ENCODE measurements at places on chromosomes 3 and 15. TPM values are rescaled to one million over a fixed set of nuclear protein-coding genes. Genes with fewer than 3 reads are reported as not detected.

- DNase-seq, result peak; percentile 76
Measured at GRCh38 chr15:39851500-39852092, 68.5 kb downstream of the GPR176 start.

GRCh38 chr3:50359760-50360110, 414 bp upstream of the TMEM115 start:
- DNase-seq, result no peak

- DNase-seq, result no peak
Measured at GRCh38 chr15:83842281-83842680, 188.4 kb downstream of the ADAMTSL3 start.

DNA sequence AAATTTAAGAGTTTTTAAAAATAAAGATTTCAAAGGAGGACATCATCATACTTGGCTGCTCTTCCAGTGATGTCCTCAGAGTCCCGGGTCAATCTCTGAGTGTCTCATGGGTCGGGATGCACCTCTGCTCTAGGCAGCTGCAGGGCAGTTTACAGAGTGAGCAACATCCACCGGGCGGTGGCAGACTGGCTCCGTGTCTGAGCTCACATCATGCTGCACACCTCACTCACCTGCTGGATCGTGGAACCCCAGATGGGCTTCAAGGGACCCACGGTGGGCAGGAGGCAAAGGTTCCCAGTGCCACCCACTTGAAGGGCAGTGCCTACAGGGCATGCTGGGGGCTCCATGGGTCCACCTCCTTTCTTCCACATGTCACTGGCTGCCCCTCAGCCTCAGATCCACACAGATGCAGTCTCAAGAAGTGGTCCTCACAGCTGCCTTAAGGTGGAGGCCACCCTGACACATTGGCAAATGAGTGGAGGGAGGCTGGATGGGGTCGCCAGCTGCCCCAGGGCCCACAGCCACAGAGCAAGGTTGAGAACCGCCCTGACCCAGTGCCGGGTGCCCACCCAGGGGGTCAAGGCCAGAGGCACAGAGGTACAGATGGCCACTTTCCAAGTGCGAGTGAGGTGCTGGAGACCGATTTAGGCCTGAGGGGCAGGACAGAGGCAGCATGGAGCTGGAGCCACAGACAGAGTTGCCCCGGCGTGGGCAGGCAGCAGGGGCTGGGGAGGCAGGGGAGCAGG, 25.2 kb downstream of the CYFIP1 start:
- DNase-seq, result no peak

DNA sequence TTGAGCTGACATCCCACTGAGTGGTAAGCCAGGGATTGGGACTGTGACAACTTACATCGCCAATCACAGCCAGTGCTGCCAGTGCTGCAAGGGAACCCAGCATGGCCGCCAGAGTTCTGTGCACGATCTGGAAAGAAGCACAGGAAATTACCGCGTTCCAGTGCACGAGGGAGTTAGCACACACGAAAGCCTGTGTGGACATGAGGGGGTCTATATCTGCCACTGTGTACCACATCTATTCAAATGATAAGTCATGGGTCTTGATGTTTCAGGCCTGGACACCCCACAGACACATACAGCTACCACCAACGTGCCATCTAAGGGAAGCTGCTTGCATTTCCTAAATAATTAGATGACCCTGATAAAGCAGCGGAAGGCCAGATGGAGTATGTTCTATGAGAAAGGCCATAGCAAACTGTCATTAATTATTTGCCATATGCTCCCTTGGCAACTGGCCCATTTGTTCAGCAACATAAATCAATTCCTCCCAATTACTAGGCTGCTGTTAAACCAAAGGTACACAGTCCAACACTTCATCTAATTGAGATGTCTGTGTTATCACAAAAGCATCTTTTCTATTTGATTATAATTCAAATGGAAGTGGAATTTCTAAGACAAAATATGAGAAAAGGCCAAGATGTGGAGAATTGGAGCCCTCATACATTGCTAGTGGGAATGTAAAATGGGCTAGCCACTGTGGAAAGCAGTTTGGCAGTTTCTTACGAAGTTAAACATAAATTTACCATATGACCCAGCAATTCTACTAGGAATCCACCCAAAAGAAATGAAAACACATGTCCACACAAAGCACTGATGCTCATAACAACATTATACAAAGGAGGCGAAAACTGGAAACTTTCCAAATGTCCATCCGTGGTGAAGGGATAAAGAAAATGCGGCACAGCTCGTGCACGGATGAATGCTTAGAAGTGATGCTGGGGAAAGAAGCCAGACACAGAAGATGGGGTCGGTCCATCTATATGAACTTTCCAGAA, 108.3 kb downstream of the OCA2 start:
- no peak for DNase-seq

DNA sequence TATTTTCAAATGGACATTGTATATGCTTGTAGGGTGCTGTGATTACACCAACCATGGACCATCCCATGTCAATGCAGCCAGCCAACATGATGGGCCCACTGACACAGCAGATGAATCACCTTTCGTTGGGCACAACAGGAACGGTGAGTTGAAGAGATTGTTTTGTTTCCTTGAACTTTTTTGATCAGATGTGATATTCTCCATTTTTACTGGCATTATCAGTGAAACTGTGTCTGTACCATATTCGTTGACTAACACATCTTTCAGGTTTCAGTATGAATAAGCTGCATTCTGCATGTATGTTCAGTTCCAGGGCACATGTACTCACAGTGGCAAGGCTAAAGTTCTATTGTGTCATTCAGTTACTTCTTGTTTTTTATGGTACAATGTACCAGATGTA, 655.2 kb downstream of the RBMS3 start:
- no peak for DNase-seq

DNA sequence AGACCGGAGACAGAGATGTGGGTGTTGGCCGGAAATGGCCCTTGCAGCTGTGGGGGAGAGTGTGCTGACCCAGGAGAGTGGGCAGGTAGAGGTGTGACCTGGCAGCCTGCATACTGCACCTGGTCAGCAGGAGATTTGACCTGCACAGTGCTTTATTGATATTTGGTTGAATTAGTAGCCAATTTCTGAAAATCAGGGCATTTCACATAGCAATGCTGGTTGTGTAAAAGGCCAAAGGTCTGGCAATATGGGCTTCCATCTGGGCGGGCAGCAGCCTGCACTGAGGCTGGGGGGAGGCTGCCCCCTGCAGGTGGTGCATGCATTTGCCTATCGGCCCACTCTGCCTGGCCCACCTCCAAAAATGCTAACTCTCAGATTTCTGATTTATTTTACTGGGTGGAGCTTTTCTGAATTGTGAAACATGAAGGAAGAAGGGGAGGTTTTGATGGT, 9.4 kb upstream of the MGLL start:
- no peak for DNase-seq

- DNase-seq, result no peak
Measured at GRCh38 chr3:127777332-127777731, 45.0 kb downstream of the MGLL start.

- peak; percentile 25 for DNase-seq
Measured at GRCh38 chr3:39990532-39990931, 181.1 kb downstream of the MYRIP start.

DNA sequence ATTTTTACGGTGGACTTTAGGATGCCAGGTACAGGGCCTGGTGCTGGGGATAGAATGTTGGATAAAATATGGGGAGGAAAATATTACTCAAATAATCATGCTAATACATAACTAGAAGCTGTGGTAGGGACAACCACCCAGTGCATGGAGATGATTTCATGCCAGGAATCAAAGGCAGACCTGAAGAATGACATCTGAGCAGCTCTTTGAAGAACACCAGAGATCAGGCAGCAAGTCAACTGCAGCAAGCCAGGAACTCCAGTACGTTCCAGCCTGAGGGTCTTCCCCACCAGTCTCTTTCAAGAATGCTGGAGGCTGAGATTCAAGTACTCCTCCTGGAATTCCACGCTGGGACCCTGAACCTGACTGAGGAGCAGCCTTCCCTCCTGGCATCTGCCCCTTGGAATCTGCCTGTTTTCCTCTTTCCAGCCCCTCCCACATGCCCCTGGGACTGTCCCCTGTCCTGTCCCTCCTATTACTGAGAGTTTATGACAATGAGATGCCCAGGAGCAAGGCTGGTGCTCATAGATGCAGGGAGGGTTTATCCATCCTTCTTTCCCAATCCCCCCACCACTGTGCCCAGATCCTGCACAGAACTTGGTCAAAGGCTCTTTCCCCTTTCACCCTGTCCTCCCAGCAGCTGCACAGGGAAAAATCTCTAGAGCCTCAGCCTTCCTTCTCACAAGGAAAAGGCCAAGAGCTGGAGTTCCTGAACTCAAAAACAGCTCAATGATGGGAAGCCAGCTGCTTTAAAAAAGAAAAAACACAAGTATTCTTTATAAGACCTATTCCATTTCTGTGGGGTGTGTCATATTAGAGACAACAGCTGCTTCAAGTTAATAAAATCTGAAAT, 68.0 kb downstream of the PDZRN3 start:
- no peak for DNase-seq

- no peak for DNase-seq
Measured at GRCh38 chr15:48596841-48597240, 48.7 kb downstream of the FBN1 start.

- peak; percentile 18 for DNase-seq
Measured at GRCh38 chr3:24160424-24161095, 215.5 kb downstream of the NR1D2 start.

GRCh38 chr3:178586076-178586475, 49.8 kb downstream of the KCNMB2 start:
- no peak for DNase-seq

GRCh38 chr3:10788451-10788850, 27.6 kb upstream of the SLC6A11 start:
- no peak for DNase-seq

DNA sequence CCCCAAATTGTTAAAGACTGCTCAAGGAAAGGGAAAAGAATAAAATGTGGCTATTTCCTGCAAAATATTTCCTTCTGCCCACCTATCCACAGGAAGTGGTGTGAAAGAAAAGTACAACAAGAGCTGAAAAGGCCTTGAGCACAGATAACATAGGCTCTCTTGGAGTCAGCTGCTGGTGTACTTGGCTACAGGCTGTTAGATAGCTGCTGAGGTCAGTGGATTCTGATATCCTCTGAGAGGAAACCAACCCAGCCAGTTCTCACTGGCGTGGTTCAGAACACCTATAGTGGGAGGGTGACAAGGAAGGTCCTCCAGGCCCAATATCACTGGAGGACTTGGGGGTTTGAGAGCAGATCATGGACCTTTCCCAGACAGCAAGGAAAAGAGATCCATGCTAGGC, 124.4 kb upstream of the GAP43 start:
- no peak for DNase-seq

- no peak for DNase-seq
Measured at GRCh38 chr3:34109846-34110245, 311.4 kb downstream of the PDCD6IP start.

DNA sequence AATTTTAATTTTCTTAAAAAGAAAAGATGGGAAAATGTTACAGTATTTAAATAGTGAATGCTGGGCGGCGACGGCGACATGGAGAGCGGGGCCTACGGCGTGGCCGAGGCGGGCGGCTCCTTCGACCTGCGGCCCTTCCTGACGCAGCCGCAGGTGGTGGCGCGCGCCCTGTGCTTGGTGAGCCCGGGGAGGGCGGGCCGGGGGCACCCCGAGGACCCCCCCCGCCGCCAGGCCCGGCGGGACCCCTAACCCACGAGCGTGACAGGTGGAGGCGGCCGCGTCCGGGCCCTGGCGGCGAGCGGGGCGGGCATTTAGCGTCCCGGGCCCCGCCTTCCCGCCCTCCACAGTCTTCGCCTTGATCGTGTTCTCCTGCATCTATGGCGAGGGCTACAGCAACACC, 38.4 kb upstream of the GOLGA8J start:
- DNase-seq, result no peak

DNA sequence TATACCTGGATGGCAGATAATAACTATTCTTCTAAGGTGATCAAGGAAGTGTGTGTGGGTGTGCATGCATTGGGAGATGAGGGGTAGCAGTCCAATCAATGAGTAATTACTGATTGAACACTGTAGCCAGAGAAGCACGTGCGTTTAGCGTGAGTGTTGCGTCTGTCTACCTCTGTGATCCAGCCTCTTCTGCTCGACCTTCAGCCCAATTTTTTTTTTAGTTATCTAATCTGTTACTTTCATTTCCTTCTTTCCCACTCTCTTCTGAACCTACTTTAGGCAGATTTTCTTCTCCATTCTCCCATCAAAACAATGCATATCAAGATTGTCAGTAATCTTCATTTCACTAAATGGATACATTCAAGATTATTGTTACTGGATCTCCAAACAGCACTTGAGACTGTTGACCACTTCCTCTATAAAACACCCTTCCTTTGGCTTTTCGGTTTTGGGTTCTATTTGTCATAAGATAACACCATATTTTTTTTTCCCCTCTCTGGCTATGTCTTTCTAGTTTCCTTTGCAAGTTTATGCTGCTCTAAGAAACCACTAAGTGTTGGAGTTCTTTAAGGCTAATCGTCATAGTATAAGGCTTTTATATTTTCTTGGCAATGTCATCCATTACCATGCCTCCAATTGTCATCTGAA, 41.0 kb downstream of the MCTP2 start:
- DNase-seq, result no peak

DNA sequence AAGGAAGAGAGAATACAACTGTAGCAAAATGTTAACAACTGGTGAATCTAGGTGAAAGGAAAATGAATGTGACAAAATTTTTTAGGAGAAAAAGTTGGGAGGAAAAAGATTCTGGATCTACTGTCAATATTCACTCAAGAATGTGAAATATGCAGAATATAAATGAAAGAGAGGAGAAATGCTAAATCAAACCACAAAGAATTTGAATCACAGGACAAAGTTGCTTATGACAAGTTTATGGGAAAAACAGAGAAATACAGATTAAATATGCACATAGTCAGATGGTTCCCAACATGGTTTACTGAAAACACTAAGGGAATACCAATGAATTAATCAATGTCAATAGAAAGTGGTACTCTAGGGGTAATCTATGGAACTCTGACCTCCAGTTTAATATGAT, 27.6 kb downstream of the C3orf33 start:
- DNase-seq, result peak; percentile 24

DNA sequence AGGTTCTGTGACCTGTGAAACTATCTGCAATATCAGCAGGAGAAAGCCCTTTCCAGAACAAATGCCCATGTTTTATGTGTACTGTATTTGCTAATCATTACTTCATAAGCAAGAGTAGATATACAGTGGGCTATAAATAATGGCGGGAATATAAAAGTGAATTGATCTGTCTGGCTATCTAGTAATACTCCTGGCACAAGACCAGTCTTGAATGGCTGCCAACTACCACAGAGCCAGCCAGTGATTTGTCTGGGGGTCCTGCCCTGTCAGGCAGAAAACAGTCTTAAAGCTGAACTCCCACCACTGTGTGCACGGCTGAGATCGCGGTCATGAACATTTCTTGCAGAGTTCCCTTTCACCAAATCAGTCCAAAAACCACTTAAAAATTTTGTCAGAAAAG, 176.3 kb downstream of the MEIS2 start:
- DNase-seq, result no peak

GHRL gene
- not detected for total RNA-seq

ACTRT3 gene
- total RNA-seq, result 1.7 TPM

HHLA2 gene
- not detected for total RNA-seq

P2RY1 gene
- 0.02 TPM for total RNA-seq

SLCO2A1 gene
- 0.47 TPM for total RNA-seq

CPN2 gene
- total RNA-seq, result not detected

MFAP1 gene
- total RNA-seq, result 34.0 TPM

HAPLN3 gene
- total RNA-seq, result 2.2 TPM

GOLGA8K gene
- not detected for total RNA-seq

SCN5A gene
- total RNA-seq, result 1.6 TPM

SLC12A1 gene
- total RNA-seq, result not detected

KNG1 gene
- not detected for total RNA-seq

NRG4 gene
- total RNA-seq, result not detected

SRGAP3 gene
- 0.57 TPM for total RNA-seq

ADAMTS17 gene
- not detected for total RNA-seq
